Activated T-cell treated with anti-CD3 and anti-CD28 coated beads, Interleukin-2, amount 50 U/mL, for 4 hours (primary cell): ENCODE measurements at places on chromosomes 2 and 18. TPM values are rescaled to one million over a fixed set of nuclear protein-coding genes. Genes with fewer than 3 reads are reported as not detected.

- DNase-seq = no peak
Observed at GRCh38 chr2:76444732-76445131, 734.0 kb upstream of the GCFC2 start.

DNA sequence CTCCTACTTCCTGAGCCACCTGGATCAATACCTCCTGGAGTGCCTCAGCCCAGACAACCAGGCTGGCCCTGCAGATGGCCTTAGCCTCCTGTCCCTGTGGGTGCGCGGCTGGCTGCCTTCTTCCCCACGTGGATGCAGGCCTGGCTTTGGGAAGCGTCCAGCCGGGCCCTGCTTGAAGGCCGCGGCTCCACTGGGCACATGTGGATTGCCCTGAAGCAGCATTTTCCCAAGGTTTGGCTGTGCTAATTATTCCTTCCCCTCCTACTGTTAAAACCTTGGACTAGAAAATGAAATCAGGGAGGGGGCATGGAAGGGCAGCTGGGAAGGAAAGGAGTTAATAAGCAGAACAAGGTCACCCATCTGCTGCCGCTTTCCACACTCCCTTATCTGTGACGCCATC is 143.0 kb upstream of the GATA6 start:
- DNase-seq = no peak

- DNase-seq = no peak
Observed at GRCh38 chr2:24857746-24858145, 62.3 kb downstream of the ADCY3 start.

GRCh38 chr18:28063271-28063761 is 113.6 kb downstream of the CDH2 start:
- no peak for DNase-seq

- DNase-seq = no peak
Observed at GRCh38 chr18:2513616-2514015, 57.7 kb downstream of the METTL4 start.

BCS1L gene
- total RNA-seq = 94.1 TPM

- DNase-seq = no peak
Observed at GRCh38 chr18:74248595-74248994, 43.2 kb downstream of the CYB5A start.

ARMC9 gene
- 5.9 TPM for total RNA-seq

- DNase-seq = no peak
Observed at GRCh38 chr2:124753842-124754241, 728.8 kb downstream of the CNTNAP5 start.

KHK gene
- total RNA-seq = 5.5 TPM

KIF1A gene
- total RNA-seq = 4.5 TPM
